Stimulated activated CD8-positive, alpha-beta memory T cell treated with anti-CD3 and anti-CD28 coated beads, Interleukin-2, amount 100 ng/mL, for 1 hour (primary cell): ENCODE measurements at places on chromosomes 1 and 21.

- no peak for DNase-seq
Observed at GRCh38 chr1:6899621-6900020, 114.4 kb downstream of the CAMTA1 start.

DNA sequence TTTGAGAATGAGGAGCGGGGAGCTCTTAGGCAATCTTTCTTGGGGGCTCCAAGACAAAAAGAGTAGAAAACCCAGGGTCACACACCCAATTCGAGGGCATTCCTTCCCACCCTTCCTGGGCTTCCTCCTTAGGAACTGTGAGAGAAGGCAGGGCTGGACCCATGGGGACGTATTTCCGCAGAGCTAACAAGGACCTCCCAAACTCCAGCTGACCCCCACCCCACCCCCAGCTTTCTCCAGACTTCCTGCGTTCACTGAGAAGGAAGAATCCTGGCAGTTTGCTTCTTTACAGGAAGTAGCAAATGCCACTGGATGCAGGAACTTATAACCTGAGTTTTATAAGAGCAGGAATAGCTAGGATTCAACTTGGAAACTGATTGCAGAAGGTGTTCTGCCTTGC, 2.7 kb upstream of the LHX9 start:
- no peak for DNase-seq

GRCh38 chr1:171718216-171718615, 23.6 kb downstream of the VAMP4 start:
- no peak for DNase-seq

GRCh38 chr1:198558402-198558801, 17.9 kb upstream of the ATP6V1G3 start:
- DNase-seq: no peak

DNA sequence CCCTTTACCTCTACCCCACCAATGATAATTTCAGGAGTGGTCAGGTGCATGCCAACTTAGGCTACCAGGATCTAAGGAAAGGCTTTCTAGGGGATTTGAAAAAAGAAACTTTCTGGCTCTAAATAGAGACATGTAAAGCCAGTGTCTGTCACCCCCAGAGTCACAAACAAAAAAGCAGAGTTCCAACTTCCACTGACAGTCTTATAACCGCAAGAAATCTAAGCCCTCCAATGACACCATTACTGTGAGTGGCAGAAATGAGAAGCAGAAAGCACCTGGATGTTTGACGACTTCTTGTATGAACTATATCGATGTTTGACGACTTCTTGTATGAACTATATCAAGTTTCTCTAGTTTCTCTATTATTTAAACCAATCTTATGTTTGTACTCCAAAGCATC, 6.0 kb downstream of the DENND1B start:
- no peak for DNase-seq

DNA sequence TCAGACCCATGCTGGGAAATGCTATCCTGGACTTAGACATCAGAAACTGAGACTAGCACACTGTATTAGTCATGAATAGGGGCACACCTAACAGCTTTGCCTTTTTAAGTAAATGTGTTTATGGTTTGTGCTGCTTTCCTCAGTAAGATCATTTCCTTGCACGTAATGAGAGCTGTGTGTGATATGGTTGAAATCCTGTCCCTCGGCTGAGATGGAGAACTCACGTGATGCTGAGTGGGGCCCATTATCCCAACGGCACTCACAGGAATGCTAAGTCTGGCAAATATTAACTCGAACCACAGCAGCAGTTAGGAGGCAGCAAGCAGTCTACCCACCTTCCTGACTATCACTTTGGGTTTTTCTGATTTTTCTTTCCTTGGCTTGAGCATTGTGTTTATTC, 38.2 kb downstream of the BCL9 start:
- no peak for DNase-seq

- DNase-seq: no peak
Observed at GRCh38 chr1:201369209-201369608, 8.3 kb downstream of the TNNT2 start.

DNA sequence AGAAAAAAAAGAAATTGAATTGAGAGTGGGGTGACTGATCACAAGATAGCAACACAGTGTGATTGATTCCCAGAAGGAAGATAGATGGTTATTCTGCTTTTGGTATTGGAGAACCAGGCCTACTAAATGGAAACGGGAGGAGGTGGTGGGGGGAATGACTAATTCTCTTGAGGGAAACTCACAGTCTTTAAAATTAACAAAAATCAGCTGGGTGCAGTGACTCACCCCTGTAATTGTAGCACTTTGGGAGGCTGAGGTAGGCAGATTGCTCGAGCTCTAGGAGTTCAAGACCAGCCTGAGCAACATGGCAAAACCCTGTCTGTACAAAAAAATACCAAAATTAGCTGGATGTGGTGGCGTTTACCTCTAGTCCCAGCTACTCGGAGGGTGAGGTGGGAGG, 134.6 kb upstream of the PDE4B start:
- DNase-seq: no peak

- DNase-seq: no peak
Observed at GRCh38 chr1:197884173-197884572, 18.3 kb upstream of the C1orf53 start.

DNA sequence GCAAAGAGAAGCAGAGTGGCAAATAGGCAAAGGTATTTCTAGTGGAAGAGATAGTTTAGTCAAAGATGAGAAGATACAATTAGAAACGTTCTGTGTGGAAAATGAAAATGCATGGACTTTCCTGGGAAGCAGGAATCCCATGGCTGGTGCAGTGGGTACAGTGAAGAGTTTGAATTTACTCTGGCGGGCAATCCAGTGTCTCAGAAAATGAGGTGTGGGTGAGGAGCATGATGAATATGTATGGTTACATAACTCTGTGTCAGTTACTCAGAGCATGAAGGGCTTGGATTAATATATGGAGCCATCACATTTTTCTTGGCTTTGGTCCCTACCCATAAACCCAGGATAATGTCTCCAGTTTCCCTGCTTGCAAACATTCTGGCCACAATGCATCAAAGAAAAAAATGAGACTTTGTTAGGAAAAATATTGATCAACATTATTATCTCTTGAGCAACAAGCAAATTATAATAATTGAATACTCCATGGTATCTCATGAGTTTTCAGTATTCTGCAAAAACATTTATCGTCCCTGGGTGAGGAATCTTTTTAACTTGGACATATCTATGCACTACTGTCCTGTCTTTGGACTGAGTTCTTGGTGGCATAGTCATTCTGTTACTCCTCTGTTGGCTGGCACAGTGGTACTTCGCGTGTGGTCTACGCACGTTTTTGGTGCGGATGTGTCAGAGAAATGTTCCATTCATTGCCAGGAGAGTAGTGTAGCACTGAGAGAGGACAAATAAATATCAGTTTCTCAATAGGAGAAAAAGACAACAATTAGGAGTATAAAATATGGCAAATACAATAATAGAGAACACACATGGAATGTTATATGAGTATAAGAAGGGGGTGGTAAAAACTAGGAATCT, 173.7 kb upstream of the C1orf105 start:
- no peak for DNase-seq

DNA sequence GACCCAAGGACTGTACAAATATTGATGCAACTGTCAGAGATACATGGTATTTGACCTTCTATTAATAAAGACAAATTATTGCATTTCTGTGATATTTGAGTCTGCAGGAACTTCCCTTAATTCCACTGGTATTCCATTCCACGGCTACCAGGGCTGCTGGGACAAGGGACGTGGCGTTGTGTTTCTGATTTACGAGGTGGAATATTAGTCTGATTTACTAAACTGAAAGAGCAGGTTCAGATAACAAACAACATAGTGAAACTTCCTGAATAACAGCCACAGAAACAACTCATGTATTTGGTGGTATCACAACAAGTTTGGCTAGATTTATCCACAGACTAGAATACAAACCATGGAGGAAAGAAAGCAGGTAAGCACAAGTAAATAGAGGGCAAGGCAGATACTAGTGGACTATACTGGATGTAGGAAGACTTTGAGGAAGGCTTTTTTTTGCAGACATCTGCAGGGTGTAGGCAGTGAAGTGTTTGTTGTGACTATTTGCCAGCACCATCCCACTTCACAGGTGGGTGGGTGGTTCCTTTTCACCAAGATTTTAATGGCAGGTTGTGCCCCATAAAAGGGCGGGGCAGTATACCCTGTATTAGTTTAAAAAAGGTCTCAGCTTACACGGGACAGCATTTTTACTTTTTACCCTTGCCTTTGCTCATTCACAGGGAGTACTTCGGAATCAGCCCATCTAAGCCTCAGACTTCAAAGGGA, 100.4 kb downstream of the FGGY start:
- no peak for DNase-seq

- no peak for DNase-seq
Observed at GRCh38 chr21:42280356-42281180, 34.6 kb downstream of the TFF3 start.

DNA sequence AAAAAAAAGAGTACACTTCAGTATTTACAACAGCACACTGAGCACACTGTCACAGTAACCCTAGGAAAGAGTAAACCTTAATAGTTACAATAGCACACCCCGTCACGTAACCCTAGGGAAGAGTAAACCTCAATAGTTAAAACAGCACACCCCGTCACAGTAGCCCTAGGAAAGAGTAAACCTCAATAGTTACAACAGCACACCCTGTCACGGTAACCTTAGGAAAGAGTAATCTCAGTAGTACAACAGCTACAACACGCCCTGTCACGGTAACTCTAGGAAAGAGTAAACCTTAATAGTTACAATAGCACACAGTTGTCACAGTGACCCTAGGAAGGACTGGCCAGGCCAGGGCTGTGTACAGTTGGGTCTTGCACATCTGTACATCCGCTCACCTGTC, 3.0 kb downstream of the CDK11A start:
- no peak for DNase-seq
